ENCODE measurements at places on chromosomes 3 and 15.

DNA sequence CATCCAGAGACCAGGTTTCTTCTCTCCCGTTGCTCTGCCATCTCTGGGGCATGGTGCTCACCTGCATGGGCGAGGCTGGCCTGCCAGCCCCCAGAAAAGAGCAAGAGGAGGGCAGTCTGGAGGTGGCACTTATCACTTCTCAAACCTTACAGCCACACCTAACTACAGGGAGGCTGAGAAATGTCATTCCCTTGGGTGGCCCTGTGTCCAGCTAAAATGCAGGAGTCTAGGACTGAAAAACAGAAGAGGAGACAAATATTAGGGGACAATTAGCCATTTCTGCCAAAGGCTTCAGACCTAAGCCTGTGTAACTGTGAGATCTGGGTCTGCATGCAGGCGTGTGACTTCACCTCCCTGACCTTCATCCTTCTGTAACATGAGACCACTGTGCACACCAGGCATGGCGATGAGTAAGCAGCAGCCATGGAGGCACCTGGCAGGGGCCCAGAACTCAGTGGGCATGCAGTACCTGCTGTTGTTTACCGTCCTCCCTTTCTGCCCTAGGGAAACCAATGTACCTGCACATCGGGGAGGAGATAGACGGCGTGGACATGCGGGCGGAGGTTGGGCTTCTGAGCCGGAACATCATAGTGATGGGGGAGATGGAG is 83.4 kb downstream of the MESD start:
- DNase-seq = no peak

DNA sequence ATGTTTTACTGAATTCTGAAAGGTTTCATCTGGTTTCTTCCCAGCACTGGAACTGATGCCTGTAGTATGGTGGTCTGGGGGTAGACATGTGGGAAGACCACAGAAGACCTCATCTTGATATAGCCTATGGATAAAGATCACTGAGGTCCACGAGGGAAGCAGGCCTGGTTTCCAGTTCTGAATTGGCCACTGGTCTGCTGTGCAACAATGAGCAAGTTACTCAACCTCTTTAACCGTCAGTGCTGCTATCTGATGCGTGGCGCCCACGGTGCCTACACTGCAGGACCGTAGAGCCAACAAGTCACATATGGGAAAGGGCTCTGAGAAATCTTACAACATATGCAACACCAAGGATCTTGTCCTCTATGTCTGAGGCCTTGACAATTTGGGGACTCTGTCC is 13.3 kb downstream of the TLE3 start:
- DNase-seq = no peak

GRCh38 chr3:185114756-185115155 is 38.1 kb downstream of the C3orf70 start:
- DNase-seq = no peak

GRCh38 chr15:95327183-95327525 is 1003.3 kb upstream of the NR2F2 start:
- DNase-seq = no peak

DNA sequence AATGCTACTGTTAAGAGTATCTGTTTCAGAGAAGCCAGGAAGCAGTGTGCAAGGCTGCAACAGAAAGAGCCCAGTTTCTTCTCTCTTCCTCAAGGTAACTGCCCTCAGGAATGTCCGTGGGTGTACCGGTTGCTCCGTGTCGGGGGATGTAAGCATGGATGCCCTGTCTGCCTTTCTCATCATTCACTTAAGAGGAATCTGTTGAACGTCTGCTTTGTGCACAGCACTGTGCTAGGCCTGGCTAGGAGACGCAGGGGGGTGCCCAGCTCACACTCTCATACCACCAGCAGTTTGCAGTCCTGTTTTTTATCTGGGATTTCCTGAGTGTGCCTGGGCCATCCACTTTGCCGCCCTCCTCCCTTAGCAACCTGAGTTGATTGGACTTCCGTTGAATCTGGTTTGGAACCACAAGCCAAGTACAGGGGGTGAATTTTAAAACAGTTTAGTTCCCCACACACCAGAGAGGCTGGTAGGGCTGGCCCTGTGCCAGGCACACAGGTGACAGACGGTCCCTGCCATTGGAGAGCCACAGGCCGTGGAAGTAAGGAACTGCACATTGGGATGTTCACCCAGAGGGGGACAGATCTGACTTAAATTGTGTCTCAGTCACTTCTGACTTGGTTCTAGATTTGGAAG is 11.2 kb downstream of the BOC start:
- no peak for DNase-seq

GRCh38 chr3:67863869-67864268 is 209.5 kb upstream of the SUCLG2 start:
- no peak for DNase-seq
